Right lobe of liver (tissue), 6 donors: ENCODE measurements at places on chromosomes 13 and 19.

DNA sequence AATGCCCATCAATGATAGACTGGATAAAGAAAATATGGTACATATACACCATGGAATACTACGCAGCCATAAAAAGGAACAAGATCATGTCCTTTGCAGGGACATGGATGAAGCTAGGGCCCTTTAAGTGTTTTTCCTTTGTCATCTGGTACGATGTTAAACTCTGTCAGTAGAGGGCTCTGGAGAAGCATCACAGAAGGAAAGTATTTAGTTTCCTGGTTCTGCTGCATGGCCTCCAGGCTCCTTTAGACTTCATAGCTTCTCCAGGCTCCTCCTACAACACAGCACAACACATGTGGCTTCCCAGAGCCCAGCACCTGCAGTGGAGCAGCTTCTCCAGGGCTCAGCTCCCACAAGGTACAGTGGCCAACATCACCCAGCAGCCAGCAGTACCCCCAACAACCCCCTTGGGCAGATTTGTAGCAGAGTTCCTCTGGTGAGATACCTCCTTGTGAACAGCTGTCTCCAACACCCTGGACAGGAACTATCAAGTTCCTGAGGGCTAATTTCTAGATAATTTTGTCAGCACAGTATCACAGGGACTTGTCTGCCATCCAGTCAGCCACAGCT is 63.4 kb downstream of the KCTD12 start:
- DNase-seq = no peak

DNA sequence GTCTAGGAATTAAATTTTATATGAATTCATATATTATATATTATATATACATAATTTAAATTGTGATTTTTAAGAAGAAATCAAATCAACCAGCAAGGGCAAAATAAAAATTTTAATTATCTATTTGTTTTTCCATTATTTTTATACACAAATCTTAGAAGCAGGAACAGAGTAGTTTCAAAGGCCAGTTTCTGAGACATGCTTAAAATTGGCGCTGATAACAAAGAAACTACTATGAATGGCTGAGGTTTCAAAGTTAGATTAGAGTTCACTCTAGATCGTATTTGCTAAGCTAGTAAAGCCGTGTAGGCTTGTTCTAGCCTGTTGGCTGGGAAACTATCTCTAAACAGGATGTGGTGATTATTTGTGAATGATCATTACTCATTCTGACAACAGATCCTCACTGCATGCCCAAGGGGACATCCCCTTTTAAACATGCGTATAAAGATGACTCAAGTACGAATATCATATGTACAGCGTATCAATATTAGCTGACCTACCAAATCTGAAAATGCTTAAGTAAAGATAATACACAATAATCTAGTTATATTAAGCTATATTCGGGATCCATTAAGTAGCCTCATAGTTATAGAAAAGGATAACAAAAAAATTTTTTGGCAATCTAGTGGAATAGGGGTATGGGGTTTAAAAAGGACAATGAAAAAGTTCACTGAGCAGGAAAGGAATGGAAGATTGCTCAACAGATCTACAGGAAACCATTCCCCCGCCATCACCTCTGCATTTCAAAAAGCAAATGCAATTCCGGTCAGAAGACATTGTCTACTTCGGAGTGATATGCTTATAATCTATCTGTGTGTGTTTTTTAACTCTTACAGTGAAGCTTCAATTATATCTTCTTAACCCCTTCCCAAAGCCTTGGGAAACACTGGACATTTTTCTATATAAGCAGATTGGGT is 150.1 kb downstream of the SHISA2 start:
- no peak for DNase-seq

GRCh38 chr13:88281841-88282240 is 610.7 kb downstream of the SLITRK5 start:
- DNase-seq = no peak

DNA sequence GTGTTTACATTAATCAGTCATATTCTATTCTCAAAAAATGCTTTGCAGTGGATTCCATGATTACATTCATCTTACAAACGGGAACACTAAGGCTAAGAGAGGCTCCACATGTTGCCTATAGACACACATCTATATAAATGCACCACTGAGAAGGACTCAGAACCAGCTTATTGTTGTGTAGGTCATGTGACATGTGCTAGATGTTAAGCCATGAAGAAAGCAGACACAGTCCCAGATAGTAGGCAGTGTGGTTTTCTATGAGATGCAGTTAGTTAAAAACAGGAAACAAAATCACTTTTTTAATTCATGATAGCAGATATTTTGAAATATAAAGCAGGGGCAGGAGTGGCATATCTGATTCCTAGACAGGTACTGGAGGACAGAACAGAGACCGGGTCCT is 10.7 kb downstream of the SIGLEC6 start:
- DNase-seq = no peak

- no peak for DNase-seq
Measured at GRCh38 chr13:94345374-94346195, 133.9 kb downstream of the DCT start.
